ENCODE measurements at places on chromosomes 5 and 9.

- no peak for DNase-seq
These were observed 27.1 kb downstream of the LHX6 start for GRCh38 chr9:122201641-122202040.

DNA sequence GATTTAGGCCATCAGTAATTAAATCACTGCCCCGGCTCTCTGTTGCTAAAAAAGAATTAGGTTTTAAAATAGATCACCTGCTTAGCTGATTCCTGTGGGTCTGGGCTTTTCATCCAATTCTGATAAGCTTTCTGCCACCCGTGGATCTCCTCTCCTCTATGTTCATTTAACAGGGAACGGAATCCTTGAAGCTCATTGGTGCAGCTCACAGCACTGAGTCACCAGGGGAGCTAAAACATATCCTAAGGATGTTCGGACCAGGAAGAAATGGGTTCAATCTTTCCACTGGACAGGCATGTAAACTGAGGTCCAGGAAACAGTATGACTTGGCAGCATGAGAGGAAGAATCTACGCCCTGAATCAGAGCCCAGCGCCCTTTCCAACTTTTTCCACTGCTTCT is 267.1 kb upstream of the GRIA1 start:
- no peak for DNase-seq

- DNase-seq = no peak
These were observed 33.1 kb upstream of the GHR start for GRCh38 chr5:42390115-42390514.

GRCh38 chr5:939368-939767 is 46.7 kb downstream of the TRIP13 start:
- no peak for DNase-seq

DNA sequence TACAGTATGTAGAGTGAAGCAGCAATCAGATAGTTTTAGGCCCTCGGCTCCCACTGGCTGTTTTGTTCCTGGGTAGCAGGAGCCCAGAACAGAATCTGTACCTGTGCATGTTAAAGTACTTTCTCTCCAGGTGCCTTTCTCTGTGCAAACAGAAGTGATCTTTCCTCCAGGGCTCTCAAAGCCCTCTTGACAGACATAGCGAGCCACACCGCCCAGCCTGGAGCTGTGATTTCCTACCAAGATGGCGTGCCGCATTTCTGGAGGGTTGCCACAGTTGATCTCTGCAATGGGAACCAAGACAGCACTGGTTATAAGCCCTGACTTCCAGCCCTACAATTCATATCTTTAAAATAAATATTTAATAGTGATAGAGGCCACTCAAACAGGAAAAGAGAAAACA is 50.9 kb downstream of the SUSD1 start:
- DNase-seq = no peak

Measured in endothelial cell of umbilical vein (primary cell).